ENCODE measurements at places on chromosomes 13 and 19.

GRCh38 chr19:36508325-36508724 lies 19.0 kb upstream of the ZNF566 start:
- no peak for ATAC-seq

- no peak for ATAC-seq
Observed at GRCh38 chr19:6754653-6755463, 12.4 kb downstream of the SH2D3A start.

DNA sequence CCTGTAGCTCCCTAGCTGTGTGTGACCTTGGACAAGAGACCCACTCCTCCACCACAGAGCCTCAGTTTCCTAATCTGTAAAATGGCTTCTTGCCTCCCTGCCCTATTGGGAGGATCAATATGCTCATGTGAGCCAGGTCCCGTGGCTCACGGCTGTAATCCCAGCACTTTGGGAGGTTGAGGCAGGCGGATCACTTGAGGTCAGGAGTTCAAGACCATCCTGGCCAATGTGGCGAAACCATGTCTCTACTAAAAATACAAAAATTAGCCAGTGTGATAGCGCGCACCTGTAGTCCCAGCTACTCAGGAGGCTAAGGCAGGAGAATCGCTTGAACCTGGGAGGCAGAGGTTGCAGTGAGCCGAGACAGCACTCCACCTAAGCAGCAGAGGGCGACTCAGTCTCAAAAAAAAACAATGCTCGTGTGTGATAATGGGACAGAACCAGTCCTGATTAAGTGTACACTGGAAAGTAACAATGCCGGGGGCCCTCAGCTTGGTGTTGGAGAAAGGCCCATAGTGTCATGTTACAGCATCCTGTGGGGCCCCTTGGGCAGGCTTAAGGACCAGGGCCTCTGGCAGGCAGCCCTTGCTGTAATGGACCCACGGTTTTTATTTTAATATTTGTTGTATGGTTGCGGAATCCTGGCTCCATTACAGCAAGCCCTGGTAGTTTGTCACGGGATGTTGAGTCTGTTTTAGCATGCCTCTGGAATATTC lies 6.8 kb downstream of the RPS11 start:
- ATAC-seq: peak; percentile 75

DNA sequence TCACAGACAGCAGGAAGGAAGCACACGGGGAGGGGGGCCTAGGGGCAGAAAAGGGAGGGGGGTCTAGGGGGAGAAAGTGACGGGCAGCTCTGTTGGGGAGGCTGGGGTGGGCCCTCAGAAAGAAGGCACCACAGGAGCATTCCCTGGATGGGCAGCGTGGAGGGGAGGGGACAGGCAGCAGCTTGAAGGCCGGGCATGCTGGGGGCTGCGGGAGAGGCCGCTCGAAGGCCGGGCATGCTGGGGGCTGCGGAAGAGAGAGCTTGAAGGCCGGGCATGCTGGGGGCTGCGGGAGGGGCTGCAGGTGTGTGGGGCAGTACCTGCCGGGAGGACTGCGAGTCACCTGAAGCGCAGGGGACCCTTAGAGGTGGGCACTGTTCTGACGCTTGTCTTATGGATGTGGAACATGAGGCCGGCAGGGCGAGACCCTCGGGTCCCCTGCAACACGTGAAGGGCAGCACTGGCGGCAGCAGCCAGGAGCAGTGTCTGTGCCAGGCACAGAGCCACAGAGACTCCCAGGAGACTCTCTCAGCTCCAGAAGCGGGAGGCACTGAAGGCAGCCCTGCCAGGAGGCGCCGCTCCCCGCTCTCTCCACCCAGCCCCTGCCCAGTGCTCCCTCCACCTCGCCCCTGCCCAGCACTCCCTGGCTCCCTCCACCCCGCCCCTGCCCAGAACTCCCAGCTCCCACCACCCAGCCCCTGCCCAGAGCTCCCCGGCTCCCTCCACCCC lies 13.3 kb downstream of the ZNF787 start:
- no peak for ATAC-seq

DNA sequence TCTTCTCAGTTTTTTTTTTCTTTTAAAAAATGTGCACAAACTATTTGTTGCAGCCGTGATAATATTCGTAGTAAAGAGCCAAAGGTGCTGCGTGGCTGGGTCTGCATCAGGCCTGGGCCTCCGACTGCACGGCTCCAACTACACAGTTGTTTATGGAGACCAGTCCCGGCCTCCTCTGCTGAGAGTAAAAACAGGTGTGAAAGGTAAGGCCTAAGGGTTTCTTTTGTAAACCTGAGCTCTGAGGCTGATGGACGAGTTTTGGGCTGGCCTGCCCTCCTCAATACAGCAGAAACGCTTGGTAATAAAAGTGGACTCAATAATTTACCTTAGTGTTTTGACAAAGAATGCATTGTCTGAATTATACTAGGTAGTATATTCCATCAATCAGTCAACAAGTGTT lies 3.9 kb downstream of the MBNL2 start:
- ATAC-seq: no peak

GRCh38 chr19:29337029-29337428 lies 124.1 kb upstream of the UQCRFS1 start:
- ATAC-seq: no peak

DNA sequence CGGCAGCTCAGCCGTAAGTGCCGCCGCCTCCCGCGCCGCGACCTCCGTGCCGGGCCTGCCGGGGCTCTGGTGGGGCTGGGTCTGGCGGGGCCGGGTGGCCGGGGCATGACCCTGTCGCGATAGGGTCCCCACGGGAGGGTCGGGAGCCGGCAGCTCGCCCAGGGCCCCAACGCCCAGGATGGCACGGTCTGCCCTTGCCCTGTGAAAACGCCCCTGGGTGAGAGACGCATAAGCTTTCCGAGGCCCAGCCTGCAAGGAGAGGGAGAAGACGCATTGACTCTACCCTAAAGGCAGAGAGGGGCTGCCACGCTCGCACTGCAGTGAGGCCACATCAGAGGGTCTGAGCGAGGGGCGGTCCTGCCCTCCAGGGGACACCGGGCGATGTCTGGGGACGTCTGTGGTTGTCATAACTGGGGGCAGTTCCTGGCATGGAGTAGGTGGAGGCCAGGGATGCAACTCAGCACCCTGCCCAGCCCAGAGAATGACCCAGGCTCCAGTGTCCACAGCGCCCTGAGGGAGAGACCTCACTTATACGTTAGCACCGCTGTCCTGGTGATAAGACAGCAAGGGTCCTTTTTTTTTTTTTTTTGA lies 539 bp downstream of the ZNF554 start:
- peak; percentile 51 for ATAC-seq

- ATAC-seq: no peak
Observed at GRCh38 chr13:62875118-62875640, 1459.5 kb upstream of the PCDH20 start.

GRCh38 chr13:47798194-47798593 lies 202.9 kb downstream of the SUCLA2 start:
- ATAC-seq: no peak

DNA sequence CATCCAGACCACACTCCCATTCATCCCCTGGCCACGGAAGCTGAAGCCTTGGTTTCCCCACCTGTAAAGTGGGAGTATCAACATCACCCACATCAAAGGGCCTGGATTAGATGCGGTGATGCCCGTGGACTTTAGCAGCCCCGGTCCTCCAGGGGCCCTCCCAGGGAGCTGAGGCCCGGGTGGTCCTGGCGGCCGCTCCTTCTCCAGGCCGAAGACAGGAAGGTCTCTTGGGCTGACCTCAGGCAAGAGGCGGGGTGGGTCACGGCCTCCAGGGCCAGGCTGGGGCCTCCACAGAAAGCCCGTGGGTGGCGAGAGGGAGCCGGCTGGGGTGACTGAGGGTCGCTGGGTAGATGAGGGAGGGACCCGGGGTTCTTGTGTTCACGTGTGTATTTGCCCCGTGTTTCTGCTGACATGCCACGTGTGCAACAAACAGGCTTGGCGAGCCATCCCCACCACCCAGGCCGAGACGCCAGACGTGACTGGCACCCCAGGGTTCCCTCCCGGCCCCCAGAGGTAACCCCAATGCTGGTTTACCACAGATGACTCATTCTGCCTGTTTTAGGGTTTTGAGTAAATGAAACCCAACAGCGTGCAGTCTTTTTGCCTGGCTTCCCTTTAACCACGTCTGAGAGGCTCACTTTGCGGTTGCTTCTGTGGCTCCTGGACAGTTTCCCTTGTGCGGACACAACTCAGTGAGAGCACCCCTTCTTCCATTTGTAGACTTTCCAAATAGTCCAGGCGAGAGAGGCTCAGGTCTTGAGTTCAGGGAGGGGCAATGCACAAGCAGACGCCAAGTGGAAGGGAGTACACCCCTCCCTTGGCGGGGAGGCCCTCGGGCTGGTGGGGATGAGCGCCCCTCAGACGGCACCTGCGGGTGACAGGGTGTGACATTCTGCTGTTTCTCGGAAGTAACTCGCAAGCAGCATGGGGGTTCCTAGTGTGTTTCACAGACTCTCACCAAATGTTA lies 42.9 kb downstream of the C13orf46 start:
- ATAC-seq: no peak

- ATAC-seq: peak; percentile 36
Observed at GRCh38 chr19:57850553-57851017, 926 bp downstream of the ZNF587 start.

- no peak for ATAC-seq
Observed at GRCh38 chr19:2756921-2757881, 17.4 kb upstream of the SLC39A3 start.

- ATAC-seq: peak; percentile 68
Observed at GRCh38 chr19:16324384-16325160, at the start of gene KLF2. KLF2 (plus strand) TSS chr19:16324826; CDS start chr19:16324924, 98 bp downstream.

GRCh38 chr13:110330491-110331011 lies 23.5 kb downstream of the COL4A2 start:
- ATAC-seq: peak; percentile 43

- ATAC-seq: no peak
Observed at GRCh38 chr13:62747152-62747551, 1331.5 kb upstream of the PCDH20 start.

DNA sequence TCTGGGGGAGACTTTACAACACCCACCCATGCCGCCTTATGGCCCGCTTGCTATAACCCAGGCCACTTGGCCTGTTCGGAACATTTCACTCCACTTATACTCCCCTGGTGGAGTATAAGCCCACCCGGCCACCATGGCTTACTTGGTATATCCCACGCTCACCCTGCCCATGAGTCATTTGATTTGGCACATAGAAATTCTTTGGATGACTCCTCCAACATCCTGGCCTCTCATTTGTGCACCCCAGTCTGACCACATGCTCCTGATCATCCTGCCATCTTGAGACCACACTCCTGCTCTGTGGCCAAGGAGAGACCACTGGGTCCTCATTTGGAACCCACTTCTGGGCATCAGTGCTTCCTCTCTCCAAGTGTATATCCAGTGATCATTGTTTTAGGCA lies 5.2 kb downstream of the SPACA6 start:
- ATAC-seq: no peak

DNA sequence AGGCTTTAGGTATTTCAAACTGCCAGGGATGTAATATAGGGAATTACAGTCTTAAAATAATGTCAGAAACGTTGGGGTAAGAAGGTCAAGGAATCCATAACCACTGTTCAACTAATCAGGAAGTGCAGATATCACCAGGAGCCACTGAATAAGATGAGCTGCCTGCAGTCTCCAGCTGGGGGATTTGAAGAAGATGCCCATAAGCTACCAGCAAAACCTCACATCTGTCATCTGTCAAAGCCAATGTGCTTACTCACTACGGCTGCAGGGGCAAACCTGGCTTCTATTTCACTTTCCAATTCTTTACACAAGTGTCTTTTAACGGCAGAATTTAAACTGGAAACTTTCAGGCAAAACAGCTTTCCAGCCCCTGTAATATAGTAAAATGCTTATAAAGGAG lies 1410.1 kb upstream of the ATXN8OS start:
- peak; percentile 100 for ATAC-seq

- ATAC-seq: no peak
Observed at GRCh38 chr13:31905961-31906360, 125.6 kb upstream of the FRY start.

- ATAC-seq: no peak
Observed at GRCh38 chr19:33740811-33741396, 55.8 kb upstream of the KCTD15 start.

DNA sequence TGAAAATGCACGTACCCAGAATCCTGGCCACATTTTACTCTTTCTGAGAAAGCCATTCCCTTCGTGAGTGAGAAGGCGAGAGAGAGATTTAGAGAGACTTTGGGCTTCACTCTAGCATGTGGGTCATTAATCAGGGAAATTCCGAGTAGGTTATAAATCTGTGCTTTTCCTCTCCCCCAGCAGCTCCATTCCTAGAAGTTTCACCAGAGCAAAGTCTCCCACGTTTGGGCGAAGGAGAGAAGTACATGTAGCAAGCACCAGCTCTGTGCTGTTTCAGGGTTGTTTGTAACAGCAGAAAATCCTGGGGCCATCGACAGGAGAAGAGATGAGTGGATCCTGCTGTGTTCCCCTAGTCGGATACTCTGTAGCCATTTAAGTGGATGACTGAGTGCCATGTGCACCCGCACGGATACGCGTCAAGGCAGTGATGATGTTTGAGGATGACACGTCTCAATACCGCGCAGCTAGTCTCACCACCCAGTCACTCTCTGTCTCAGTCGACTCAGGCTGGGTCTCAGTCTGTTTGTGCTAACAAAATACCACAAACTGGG lies 131.8 kb upstream of the PEG3 start:
- ATAC-seq: no peak

- ATAC-seq: no peak
Observed at GRCh38 chr13:21879263-21879914, 208.5 kb downstream of the FGF9 start.

DNA sequence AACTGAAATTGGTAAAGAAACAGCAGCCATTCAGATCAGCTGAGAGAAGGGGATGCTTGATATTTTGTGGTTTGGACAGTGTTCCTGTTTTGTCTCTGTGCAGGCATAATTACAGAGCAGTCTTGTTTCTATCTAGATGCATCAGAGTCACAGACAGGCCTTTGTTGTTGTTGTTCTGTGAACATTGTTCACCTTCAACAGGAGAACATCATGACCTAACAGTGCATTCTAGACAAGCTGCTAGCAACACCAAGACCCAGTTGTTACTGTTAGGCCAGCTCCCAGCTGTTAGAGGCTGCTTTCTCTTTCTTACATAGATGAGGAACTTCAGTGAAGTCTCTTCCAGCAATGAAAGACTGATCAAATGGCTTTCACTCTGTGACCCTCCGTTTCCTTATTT lies 8.5 kb upstream of the LSR start:
- no peak for ATAC-seq

GRCh38 chr19:41530761-41531301 lies 45.1 kb upstream of the CEACAM21 start:
- ATAC-seq: no peak

GRCh38 chr13:26707122-26708006 lies 53.2 kb downstream of the GPR12 start:
- ATAC-seq: peak; percentile 97

All from SK-N-SH treated with all-trans-retinoic acid at 6 μM for 48 hours (cell line).